ENCODE measurements at places on chromosomes 5 and 9.

DNA sequence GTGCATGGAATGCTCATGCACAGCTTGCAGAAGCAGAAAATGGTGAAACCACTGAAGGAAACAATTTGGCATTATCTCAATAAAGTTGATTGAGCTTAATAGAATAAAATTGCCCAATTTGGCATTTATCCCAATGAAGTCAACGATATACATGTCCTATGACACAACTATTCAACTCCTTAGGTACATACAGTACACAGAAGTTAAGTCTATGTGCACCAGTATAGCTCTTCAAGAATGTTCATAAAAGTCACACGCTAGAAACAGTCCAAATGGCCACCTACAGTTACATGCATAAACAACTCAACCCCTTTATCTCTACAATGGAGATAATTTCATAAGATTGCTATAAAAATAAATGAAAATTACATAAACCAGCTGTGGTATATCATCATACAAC is 184.5 kb downstream of the DENND1A start:
- DNase-seq = no peak

DNA sequence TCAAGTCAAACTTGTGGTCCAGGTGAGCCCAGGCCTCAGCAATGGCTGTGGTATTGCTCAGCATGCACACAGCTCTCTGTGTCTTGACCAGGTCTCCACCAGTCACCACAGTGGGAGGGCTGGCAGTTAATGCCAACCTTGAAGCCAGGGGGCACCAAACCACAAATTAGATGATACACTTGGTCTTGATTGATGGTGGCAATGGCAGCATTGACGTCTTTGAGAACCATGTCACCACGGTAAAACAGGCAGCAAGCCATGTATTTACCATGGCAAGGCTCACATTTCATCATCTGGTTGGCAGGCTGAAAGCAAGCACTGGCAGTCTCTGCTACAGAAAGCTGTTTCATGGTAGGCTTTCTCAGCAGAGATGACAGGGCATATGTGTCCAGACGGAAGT is 40.0 kb downstream of the NIM1K start:
- no peak for DNase-seq

GRCh38 chr5:113337515-113338415 is 97.0 kb downstream of the TSSK1B start:
- DNase-seq = no peak

- no peak for DNase-seq
Observed at GRCh38 chr5:96331681-96332361, 101.2 kb downstream of the PCSK1 start.

GRCh38 chr9:111833941-111834340 is 39.2 kb upstream of the SHOC1 start:
- DNase-seq = no peak

Measured in CD4-positive, alpha-beta T cell treated with Interleukin-17A for 1 hour (primary cell).